ENCODE measurements at places on chromosomes 11 and 22. TPM values are rescaled to one million over a fixed set of nuclear protein-coding genes. Genes with fewer than 3 reads are reported as not detected.

CDHR5 gene
- total RNA-seq, result not detected

CABP4 gene
- not detected for total RNA-seq

GRCh38 chr11:134751766-134752165, 339.7 kb upstream of the B3GAT1 start:
- H3K4me3 ChIP-seq, result no peak overlapping the region
- H3K27me3 ChIP-seq, result no peaks in the 10 kb centered on the region
- DNase-seq, result no peak
- peaks cover 6% of the 10 kb centered on the region for H3K36me3 ChIP-seq
- no peaks in the 10 kb centered on the region for H3K4me1 ChIP-seq
- no peak overlapping the region for H3K27ac ChIP-seq

- DNase-seq, result no peak
- no peaks in the 10 kb centered on the region for H3K36me3 ChIP-seq
- H3K4me3 ChIP-seq, result no peak overlapping the region
- H3K27me3 ChIP-seq, result peaks cover 33% of the 10 kb centered on the region
- no peak overlapping the region for H3K27ac ChIP-seq
Observed at GRCh38 chr22:17476838-17477237, 86.5 kb upstream of the SLC25A18 start.

DNA sequence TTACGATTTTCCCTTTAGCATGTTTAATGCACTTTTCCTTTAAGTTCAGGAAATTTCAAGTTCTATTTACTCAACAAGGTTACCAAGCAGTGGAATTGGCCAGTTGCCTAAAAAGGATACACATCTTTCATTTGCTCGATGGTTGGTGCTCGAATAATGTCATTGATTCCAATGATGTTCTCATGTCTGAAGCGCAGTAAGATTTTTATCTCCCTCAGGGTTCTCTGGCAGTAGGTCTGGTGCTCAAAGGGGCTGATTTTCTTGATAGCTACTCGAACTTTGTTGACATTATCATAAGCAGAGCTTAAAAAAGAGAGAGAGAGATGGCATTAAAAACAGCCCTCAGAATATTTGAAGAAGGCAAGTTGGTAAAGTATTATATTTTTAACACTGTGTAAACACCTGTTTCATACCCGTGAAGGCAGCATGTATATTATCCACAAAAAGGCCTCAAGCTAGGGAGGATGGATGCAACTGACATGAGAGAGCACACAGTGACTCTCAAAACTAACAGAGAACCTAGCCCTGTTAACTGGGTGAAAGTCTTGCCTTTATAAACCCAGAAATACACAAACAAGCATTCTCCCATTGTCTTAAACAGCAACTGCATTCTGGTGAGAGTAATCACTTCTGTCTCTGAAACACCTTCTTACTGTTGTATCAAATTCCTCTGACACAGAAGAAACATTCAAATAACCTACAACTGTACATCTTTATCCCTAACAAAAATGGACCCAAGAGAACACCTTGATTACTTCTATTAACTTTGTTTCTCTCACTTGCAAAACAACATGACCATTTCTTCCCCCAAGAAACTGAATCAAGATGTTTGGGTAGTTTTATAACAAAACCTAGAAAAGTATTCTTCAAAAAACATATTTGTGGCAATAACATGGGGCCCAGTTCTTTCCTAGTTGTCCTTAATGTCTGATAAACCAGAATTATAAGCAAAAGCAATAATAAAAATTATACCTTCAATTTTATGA, 59.6 kb downstream of the MAPK1 start:
- no peaks in the 10 kb centered on the region for H3K27me3 ChIP-seq
- H3K27ac ChIP-seq, result no peak overlapping the region
- peaks cover 46% of the 10 kb centered on the region for H3K36me3 ChIP-seq
- peaks cover 21% of the 10 kb centered on the region for H3K4me1 ChIP-seq

- H3K27me3 ChIP-seq, result peaks cover 2% of the 10 kb centered on the region
- H3K36me3 ChIP-seq, result peaks cover 67% of the 10 kb centered on the region
- H3K4me1 ChIP-seq, result peaks cover 29% of the 10 kb centered on the region
- H3K4me3 ChIP-seq, result no peak overlapping the region
- no peak overlapping the region for H3K27ac ChIP-seq
Observed at GRCh38 chr11:94883878-94884277, 89.5 kb downstream of the CWC15 start.

EIF4ENIF1 gene
- total RNA-seq, result 25.4 TPM

Data from HFFc6 (cell line).